Urothelium cell line (cell line): ENCODE measurements at places on chromosomes 6 and 20.

GRCh38 chr20:22802296-22802695, 217.9 kb upstream of the FOXA2 start:
- DNase-seq, result no peak

- no peak for DNase-seq
Measured at GRCh38 chr6:17100806-17101205, 1.0 kb upstream of the STMND1 start.

- no peak for DNase-seq
Measured at GRCh38 chr20:62923669-62924441, 2.5 kb downstream of the DIDO1 start.

DNA sequence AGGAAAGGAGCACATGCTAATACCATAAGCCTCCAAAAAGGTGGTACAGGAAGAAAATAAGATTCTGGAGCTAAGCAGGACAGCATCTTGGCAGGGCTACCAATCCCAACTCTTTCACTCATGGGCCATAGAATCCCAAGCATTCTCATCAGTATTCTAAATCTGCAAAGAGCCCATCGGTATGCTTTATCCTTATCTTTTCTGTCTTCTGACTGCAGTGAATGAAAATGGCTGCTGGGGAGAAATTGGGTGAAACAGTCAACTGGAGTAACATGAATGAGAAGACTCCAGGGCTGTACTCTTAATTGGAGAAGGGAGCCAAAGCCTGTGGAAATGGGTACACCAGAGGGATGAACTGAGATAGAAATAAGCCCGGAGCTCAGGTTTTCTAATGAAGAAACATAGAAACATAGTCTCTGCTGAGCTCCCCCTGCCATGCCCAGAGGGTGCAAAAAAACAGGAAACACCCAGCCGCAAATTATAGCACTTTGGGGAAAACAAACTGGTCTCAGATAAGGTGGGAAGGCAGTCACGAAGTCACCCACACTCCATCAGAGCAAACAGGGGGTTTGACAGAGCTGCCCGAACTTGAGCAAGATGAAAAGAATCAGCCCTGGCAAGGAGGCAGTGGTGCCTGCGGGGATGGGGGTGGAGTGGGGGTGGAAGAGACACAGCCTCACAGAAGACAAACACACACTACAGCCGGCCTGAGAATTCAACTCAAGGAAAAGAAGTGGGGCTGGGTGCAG, 35.4 kb upstream of the E2F3 start:
- DNase-seq, result no peak

GRCh38 chr6:52330470-52330869, 31.5 kb upstream of the PAQR8 start:
- DNase-seq, result no peak

DNA sequence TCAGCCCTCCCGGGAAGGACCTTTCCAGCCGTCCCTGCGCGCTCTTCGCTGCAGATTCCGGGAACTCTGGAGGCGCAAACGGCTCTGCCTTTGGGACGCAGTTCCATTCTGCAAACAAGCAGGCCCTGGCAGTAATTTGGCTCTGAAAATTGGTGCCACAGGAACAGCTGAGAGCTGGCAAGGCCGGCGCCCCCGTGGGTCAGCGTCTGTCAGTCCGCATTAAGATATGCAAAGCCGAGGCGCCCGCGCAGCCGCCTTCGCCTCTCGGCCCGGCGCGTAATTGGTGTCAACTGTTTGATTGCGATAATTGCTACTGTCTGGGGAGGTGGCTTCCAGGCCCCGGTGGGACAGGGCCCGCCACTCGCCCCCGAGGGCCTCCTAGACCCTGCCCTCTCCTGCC, 73.6 kb downstream of the NCR2 start:
- no peak for DNase-seq

- no peak for DNase-seq
Measured at GRCh38 chr20:3898639-3899038, 9.5 kb downstream of the PANK2 start.

DNA sequence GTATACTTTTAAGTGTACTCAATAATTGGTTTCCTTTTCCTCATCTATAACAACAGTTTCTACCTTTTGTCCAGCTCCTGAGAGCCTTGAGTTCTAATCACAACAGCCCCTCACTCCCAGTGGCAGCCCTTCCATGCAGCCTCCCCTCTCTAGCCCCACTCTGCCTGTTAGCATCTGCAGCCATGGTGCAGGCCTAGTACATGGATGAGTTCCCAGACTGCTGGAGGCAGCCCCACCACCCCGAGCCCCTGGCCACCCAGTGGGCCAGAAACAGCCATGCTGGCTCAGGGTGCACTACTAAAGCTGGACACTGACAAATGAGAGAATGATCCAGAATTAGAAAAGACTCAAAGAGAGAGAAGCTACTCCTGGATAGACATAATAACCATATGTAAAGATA, 9.7 kb upstream of the LPIN3 start:
- no peak for DNase-seq

- no peak for DNase-seq
Measured at GRCh38 chr6:144659202-144660182, 374.4 kb downstream of the UTRN start.

DNA sequence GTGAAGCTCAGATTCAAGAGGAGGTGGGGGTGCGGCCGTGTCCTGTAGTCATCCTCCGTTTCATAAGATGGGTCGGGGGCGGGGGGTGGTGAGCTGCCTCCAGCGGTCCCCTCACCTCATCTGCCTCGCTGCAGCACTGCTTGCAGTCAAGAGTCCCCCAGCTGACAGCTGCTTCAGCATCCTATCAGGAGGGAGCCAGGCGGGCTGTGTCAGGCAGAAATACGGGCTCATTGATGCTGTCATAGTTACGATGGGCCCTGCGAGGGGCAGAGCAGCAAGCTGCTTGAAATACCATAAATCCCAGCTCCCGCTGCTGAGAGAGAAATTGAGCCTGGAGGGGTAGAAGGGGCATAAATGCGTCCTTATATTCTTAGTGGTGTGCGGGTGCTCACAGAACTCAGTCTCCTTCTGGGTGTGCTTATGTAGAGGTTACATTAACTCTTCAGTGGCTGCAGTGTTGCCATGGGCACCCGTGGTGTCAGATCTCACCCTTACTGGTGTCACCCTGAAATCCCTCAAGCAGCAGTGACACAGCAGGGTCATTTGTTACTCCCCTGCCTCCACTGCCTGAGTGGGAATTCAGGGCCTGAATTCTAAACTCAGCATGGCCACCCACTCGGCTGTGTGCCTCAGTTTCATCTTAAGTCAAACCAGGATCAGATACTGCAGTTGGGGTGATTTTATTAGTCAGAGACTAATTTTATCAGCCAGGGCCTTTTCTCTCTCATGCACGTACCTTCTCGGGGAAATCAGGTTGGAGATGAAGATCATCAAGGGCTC, 21.8 kb downstream of the CCDC167 start:
- DNase-seq, result no peak
